ENCODE measurements at places on chromosomes 2 and 18.

DNA sequence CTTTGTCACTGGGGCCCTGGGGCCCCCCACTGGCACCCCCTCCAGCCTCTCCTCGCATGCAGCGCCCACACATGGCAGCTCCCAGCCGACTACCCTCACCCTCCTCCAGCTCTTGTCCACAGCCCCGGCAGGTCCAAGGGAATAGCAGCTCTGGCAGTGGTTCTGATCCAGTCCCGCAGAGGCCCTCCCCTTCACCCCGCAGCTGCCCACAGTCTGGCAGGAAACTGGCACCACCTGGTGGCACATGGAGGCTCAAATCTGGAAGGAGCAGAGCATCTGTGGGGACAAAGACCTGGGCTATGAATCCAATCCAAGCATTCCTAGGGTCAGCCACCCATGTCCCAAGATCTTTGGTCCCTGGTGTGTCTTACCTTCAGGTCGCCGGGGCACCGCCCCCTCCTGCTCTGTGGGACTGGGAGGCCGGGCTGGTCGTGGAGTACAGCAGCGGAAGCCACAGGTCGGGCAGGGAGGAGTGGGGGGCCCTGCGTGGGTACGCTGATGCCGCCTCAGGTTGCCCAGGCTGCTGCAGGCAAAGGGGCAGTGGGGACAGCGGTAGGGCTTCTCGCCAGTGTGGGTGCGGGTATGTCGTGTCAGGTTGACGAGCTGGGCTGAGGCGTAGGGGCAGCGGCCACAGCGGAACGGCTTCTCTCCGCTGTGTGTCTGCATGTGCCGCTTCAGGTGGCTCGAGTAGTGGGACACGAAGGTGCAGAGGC, 2.3 kb downstream of the ZNF513 start:
- DNase-seq: no peak

- DNase-seq: no peak
These were observed 99.6 kb upstream of the CDH7 start for GRCh38 chr18:65651192-65651591.

- DNase-seq: no peak
These were observed 172.6 kb downstream of the DPP4 start for GRCh38 chr2:161901460-161901859.

GRCh38 chr2:79993144-79993543, 311.4 kb downstream of the LRRTM1 start:
- DNase-seq: no peak

DNA sequence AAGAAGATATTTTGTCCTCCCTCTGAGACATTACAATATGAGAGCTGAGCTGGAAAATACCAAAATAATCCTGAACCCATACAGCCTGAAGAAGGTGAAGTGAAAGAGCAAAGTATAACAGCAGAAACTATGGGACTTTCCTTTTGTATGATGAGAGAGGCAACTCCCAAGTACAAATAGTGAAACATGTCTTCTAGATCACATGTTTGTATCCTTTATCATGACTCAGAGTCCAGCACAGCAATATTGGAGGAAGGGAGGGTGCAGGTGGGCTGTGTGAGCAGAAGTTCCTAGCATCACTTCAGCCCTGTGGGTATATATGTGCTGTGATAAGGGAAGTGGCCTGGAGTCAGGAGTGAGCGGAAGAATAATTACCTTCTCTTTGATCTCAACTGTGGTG, 265.6 kb upstream of the NRXN1 start:
- no peak for DNase-seq

- no peak for DNase-seq
These were observed 104.6 kb downstream of the SP3 start for GRCh38 chr2:173860566-173860965.

DNA sequence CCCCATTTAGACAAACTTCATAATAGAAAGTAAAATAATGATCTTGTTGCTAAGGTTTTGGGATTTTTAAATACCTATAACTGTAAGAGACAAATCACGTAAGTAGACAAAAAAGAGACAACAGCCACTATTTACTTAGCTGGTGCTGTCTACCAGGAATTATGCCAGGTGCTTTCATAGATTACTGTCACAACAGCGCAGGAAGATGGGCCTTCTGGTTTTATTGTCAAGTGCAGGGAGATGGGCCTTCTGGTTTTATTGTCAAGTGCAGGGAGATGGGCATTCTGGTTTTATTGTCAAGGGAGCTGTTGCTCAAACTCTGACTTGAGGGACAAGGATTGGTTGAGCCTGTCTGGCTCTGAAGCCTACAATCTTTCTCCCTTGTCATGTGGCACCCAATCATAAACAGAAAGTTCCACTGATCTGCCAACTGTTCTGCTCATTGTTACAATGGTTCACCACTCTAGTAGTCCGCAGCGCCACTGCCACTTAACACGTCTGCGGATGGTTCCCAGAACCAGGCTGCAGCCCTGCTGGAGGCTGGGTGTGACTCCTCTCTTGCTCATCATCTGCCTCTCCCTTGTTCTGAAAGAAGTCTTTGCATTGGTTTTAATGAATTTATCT, 95.0 kb downstream of the RNF144A start:
- no peak for DNase-seq

DNA sequence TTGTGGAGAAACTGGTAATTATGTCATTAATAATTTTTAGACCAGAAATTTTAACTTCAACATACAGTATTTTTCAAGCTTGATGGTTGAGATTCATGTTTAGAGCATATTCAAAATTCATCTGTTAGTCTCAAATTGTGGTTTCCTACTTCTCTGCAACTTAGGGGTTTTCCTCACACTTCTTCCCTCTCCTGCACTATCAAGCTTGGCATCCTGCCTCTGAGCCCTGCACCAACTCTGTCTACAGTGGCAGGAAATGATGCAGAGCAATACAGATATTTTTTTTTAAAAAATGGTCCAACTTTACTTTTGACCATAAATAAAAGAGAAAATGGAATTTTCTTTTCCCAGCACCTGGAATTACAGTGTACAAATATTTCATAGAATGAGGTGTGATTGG, 247.3 kb downstream of the NUP35 start:
- no peak for DNase-seq

GRCh38 chr2:157806426-157807077, 69.6 kb downstream of the ACVR1 start:
- DNase-seq: no peak

GRCh38 chr2:3433339-3433699, 53.8 kb downstream of the TRAPPC12 start:
- no peak for DNase-seq

- no peak for DNase-seq
These were observed at the start of gene LHCGR for GRCh38 chr2:48755473-48755872. TSS of gene LHCGR (minus strand) at chr2:48755724. CDS start at chr2:48755671, 53 bp downstream.

GRCh38 chr2:43714164-43714563, 37.9 kb upstream of the C1GALT1C1L start:
- DNase-seq: no peak

DNA sequence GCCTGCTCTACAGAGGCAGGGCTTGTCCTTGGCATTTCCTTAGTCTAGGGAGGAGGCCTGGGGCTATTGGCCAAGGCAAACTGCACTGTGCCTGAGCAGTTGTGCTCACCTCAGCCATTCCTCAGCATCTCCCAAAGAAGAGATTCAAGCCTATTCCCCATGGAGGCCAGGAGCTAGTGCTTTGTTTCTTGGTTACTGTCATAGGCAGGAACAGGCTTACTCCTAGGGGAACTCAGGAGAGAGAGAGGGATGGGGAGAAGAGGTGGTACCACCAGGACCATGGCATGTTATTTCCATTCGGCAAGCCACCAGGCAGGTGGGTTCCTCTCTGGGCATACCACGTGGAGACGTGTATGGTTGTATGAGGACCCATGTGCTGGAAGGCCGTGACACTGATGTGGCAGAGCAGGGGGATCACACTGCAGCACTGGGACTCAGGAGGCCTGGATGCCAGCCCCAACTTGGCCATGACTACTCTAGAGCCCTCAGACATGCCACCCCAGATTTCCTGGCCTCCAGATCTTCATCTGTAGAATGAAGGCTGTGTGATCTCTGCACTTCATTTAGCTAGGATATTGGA, 233.7 kb downstream of the LOXHD1 start:
- DNase-seq: no peak

DNA sequence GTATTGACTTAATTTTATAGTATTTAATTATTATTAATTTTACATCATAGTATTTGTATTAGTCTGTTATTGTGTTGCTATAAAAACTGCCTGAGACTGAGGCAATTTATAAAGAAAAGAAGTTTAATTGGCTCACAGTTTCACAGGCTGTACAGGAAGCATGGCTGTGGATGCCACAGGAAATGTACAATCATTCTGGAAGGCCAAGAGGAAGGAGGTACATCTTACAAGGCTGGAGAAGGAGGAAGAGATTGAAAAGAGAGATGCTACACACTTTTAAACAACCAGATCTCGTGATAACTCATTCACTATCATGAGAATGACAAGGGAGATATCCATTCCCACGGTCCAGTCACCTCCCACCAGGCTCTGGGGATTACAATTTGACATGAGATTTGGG, 2019.4 kb upstream of the PIK3C3 start:
- no peak for DNase-seq

GRCh38 chr2:177651833-177652232, 259.3 kb downstream of the AGPS start:
- no peak for DNase-seq

- DNase-seq: no peak
These were observed 383.4 kb downstream of the PTPRM start for GRCh38 chr18:7950380-7951136.

DNA sequence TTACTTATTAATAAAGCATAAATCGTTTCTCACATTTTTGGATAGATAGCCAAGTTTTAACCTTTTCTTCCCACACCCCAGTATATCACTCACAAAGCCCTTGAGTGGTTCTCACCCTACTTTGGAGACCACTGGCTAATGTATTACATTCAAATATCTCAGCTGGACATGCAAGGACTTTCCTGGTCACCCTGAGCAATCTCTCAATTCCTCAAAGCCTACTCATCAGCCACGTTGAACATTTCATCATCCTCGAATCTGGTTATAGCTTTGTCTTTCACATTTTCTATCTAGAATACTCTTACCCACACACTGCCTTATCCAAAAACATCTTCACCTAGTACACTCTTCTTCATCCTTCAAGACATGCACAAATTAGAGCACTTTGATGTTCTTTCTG, 71.1 kb upstream of the MAPRE2 start:
- DNase-seq: no peak
